ENCODE measurements at places on chromosomes 1 and 21.

DNA sequence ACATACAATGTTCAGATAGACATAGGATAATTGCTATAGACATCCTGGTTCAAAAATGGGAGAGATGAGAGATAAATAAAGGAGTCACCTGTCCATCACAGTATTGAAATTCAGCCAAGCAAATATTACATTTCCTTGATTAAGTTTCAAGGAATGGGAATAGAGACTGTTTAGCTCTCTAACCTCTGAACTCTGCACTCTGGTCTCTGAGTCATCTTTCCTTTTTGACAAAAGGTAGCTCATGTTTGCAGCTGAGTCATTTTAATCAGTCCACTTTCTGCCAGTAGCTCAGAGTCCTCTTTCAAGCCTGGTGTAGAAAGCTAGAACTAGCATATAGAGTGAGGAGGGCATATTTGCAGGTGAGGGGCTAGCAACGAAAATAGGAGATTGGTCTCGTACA is 51.4 kb upstream of the GJA8 start:
- DNase-seq: no peak

DNA sequence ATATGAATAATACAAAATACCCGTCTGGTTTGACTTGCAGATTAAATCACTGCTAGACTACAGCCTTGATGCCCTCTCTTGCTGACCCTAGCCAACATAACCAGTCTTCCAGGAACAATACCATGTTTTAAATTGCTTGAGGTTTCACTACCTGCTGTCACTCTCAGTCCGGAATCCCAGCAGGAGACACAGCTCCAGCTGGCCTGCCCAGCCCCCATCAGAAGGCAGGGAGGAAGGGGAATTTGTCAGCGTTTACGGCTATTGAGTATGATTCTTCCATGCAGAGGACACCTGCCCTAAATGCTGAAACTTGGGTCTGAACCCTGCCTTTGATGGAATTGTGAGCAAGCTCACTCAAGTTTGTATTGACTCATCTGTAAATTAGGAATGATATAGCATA is 33.0 kb downstream of the ZNF496 start:
- DNase-seq: no peak

- no peak for DNase-seq
Observed at GRCh38 chr1:173270243-173270642, 63.1 kb upstream of the TNFSF4 start.

GRCh38 chr1:236144446-236145150 is 2.3 kb downstream of the GPR137B start:
- no peak for DNase-seq

DNA sequence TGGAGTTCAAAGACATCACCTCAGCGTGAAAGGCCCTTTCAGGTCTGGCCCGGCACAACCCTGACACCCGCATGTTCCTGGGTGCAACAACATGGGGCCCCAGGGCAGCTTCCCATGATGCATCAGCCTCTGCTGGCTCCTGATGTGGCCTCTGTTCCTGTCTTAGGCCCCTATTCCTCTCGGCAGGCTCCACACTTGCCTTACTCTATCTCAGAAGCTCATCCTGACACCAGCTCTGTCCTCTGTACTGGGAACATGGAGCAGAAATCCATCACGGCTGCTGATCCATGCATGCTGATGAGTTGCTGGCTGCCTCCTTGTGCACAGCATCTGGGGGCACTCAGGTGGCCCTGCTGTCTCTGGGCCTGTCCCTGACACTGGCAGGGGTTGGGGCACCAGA is 74.6 kb downstream of the ADARB1 start:
- no peak for DNase-seq

GRCh38 chr1:90850181-90850897 is 133.2 kb upstream of the BARHL2 start:
- no peak for DNase-seq

GRCh38 chr1:201539561-201540431 is 869 bp downstream of the NAV1 start:
- no peak for DNase-seq

DNA sequence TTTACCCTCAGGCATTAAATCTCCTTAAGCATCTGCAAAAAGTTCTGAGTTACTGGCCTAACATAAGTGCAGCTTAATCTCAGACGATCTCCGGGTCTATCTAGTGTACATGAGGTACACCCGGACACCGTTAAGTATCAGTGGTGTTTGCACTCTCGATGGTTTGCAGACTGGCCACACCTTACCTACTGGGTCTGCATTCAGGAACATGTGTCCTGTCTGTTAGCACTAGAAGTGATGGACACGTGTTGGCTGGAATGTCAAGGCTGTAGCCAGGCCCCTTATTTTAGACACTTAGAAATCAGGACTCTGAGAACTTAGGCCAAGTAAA is 783 bp upstream of the AGL start:
- DNase-seq: no peak

DNA sequence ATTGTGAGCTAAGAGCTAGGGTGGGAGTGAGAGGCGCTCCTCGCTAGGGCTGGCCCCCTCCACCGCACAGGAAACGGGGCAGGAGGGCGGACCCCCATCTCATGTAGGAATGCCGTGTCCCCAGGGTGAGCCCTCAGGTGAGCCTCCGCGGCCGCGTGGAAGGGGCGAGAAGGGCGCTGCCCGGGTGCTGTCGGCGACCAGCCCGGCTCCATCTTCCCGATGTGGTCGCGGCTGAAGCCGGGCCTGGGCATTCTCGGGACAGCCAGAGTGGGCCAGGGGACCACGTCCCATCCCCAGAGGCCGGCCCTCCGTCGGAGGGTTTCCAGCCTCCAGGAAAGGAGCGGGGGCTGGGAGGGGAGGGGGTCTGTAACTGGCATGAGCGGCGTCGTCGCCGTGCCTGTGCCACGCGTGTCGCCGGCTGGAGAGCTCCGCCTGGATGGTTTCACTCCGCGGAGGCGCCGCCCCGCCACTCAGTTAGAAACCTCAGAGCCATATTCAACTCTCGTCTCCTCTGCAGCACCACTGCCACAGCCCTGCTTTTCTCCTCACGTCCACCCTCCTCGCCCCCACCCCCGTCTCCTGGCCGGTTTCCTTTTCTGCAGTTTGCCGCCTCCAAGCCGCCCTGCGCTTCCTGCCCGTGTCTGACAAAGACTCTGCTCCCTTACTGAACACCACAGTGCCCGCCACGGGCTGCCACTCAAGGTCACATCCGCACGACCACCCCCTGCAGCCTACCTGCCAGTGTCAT is at the start of gene TMEM269:
Gene TMEM269 (plus strand): TSS at position 46 of the 748 bp plus-strand sequence. CDS start 4,903 bp downstream, outside the sequence.
- DNase-seq: no peak

DNA sequence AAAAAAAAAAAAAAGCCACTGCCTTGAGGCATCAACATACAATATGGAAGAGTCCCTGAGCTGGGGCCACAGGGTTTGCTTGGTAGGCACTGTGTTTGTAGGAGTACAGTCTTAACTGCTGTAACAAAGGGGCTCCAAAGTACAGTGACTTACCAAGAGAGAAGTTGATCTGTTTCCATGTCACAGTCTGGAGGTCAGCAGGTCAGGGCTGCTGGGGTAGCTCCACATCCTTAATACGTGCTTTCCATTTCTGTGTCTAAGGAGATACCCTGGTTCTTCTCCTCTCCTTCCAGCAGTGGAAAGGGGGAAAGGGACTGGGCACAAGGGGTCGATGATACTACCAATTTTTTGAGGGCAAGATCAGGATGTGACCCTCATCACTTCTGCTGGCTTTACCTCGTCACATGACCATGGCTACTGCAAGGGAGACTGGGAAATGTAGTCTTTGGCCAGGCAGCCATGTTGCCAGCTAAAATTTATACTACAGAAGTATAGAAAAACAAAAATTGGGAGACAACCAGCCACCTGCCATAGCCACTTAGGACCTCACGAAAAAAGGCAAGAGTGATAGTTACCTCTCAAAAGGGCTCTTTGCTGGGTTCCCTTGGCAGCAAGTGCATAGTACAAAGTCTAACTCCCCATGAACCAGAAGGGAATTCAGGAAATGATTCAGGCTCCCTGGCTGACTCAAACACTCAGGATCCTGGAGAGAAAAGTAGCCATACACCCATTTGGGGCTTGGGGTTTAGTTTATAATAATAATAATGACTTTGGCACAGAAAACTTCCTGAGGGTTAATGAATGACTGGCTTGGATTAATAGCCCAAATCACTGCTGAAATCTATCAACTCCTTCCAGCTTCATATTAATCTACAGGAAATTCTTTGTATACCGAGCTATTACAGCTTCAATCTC is 52.7 kb upstream of the ATP5PO start:
- peak; percentile 51 for DNase-seq

- no peak for DNase-seq
Observed at GRCh38 chr1:235947989-235948388, 81.3 kb upstream of the LYST start.

DNA sequence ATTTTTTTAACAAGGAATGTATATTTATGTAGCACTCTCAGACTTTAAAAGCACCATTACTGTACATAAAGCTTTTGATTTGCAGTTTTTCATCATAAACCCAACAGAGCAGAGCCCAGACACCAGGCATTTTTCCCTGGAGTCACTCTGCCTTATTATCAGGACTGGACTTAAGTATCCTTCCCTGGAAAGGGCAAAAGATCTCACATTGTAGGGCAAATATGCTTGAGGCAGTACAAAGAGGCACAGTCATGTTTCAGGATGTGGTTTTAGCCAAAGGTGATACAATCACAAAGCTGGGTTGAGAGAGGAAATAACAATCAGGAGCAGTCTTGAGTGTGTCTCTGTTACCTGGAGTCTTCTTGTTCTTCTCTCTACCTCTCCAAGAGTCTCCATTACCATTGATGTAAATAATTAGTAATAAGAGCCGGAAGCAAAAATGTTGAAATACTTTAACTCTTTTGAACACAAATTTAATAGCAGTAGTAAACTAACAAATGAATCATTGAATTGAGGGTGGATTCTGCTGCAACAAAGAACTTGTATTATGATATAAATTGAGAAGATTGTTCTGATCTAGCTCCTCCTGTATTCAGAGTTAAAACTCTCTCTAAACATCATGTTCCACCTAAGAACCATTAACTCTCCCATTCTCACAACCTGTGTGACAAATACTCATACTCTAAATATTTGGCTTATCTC is 160.5 kb downstream of the LTN1 start:
- no peak for DNase-seq

DNA sequence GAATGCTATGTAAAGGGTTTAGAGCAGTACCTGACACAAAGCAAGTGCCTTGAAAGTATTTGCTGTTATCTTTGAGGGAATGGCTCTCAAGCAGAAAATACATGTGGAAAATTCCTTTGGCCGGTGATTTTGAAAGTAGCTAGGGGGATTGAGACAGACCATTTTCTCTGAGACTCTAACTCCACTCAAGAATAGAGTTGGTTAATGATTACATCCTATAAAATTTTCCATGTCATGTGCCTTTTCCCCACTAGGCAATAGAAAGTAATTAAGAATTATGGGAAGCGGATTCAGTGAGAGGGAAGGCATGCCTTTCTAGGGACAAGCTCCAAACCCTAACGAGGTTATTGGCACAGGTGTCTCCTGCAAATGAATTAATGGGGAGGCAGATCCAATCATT is 276.0 kb downstream of the GPATCH2 start:
- DNase-seq: no peak

GRCh38 chr1:99407018-99407417 is 142.7 kb downstream of the PLPPR4 start:
- no peak for DNase-seq

GRCh38 chr1:230422221-230422981 is 3.7 kb downstream of the PGBD5 start:
- no peak for DNase-seq

DNA sequence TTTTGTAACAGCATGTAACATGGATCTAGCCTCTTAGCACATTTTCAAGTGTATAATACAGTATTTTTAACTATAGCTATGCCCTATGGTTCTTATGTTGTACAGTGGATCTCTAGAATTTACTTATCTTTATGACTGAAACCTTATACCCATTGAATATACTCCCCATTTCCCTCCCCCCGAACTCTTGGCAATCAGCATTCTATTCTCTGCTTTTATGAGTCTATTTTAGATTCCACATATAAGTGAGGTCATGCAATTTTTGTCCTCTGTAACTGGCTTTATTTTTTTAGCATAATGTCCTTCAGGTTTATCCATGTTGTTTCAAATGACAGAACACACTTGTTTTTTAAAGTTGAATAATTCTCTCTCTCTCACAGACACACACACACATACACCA is 3.1 kb upstream of the GBP6 start:
- no peak for DNase-seq

- peak; percentile 52 for DNase-seq
Observed at GRCh38 chr1:171220081-171220420, 28.2 kb upstream of the FMO1 start.

DNA sequence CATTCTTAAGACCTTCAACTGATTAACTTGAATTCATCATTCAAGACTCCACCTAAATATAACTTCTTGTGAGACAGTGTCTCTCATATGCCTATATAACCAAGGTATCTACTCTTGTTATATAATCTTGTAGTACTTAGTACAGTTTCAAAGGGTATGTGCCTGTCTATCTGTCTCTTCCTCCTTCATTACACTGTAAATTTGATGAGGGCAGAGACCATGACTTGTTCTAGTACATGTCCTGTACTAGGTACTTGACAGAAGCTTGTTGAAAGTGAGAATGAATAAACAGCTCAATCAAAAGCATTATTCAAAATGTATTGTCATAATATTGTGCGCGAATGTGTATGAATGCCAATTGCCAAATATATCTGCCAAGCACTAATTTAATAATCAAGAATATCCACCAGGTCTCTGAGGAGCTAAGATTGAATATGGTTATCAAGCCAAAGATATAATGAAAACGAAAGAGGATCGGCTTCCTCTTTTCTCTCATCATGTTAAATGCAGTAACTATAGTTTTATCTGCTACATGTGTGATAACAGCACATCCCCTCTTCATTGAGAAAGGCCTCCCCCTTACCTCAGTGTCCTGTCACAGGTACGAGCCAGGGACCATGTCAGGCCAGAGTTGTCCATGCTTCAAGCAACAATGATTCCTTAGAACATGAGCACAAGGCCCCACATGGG is 117.3 kb downstream of the UCHL5 start:
- no peak for DNase-seq

GRCh38 chr1:50774759-50775351 is 185.2 kb downstream of the FAF1 start:
- DNase-seq: peak; percentile 17

- DNase-seq: no peak
Observed at GRCh38 chr1:24275510-24275909, 43.6 kb upstream of the GRHL3 start.

DNA sequence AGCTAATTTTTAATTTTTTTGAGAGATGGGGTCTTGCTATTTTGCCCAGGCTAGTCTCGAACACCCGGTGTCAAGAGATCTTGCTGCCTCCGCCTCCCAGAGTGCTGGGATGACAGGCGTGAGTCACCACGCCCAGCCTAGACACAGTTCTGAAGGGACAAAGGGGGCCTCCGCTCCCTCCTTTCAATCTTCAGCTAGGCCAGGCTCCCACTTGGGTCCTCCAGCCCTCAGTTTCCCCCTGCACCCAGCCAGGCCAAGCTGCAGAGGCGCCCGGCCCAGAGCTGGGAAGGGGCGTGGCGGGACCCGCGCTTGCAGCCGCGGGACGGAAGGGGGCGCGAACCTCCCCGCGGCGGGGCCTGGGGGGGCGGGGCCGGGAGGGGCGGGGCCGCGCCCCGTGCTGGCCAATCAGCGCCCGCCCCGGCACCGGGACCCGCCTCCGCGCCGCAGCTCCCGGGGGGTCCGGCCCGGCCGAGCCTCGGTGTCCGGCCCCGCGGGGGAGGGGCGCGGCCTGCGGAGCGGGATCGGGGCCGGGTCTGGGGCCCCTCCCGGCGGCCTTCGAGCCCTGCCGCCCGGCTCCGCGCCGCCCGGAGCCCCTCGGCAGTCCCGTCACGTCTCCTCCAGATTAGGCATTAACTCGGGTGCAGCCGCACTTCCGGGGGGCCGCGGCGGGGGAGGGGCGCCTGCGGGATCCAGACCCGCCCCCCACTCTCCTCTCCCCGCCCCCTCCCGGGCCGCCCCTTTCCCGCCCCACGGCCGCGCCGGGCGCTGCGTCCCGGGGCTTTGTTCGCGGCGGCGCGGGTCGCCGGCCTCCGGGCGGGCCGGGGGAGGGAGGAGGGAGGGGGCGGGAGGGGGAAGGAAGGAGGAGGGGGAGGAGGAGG is 559 bp upstream of the AGRN start:
- DNase-seq: no peak
